Endothelial cell (in vitro differentiated cells): ENCODE measurements at places on chromosomes 3 and 15.

- no peak for DNase-seq
Measured at GRCh38 chr3:141450727-141451375, 36.0 kb upstream of the RASA2 start.

GRCh38 chr3:1998739-1999138, 99.9 kb upstream of the CNTN4 start:
- DNase-seq, result no peak

- no peak for DNase-seq
Measured at GRCh38 chr3:64872345-64872744, 184.5 kb upstream of the ADAMTS9 start.

- DNase-seq, result no peak
Measured at GRCh38 chr3:73839032-73839431, 214.3 kb upstream of the PDZRN3 start.

GRCh38 chr3:14426305-14426620, 23.9 kb downstream of the SLC6A6 start:
- no peak for DNase-seq

DNA sequence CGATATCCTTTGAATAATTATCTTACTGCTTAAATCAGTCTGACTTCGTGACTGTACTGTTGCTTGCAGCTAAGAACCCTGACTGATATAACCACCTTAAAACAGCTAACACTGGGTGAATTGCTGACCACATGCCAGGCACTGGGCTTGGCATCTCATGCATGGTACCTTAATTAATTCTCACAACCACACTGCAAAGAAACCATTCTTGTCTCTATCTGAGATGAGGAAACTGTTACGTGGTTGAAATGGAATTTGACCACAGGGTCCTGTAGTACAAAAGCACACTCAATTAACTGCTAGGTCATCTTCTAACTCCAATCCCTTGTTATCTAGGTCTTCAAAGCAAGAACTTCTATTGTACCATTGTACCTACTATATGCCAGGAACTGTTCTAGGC, 92.7 kb upstream of the PRICKLE2 start:
- DNase-seq, result no peak
